ENCODE measurements at places on chromosomes 3 and 15.

GRCh38 chr3:160747422-160747821 lies 8.6 kb upstream of the PPM1L start:
- no peak for DNase-seq

GRCh38 chr3:123105201-123106189 lies 38.7 kb downstream of the PDIA5 start:
- DNase-seq = no peak

DNA sequence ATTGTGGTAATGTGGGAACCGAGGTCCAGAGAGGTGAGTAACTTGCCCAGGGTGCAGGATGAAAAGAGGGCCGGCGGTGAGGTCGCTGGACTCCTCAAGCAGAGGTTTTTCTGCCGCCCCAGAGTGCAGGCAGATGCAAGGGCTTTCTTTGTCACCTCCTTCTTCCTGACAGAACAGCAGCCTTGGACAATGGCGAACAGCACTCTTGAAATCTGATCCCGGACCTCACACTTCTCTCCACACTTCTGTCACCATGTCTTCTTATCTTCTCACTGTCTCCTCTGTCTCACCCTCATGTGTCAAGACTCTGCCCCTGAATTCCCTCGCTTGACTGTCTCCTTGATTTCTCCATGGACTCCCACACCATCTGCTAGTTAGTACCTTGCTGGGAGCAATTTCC lies 15.4 kb upstream of the VPS8 start:
- no peak for DNase-seq

GRCh38 chr15:38054488-38054887 lies 120.0 kb downstream of the TMCO5A start:
- no peak for DNase-seq

GRCh38 chr15:100192097-100193080 lies 149.4 kb downstream of the ADAMTS17 start:
- DNase-seq = no peak

GRCh38 chr3:54033761-54034160 lies 88.6 kb upstream of the CACNA2D3 start:
- no peak for DNase-seq

- no peak for DNase-seq
Observed at GRCh38 chr3:94009608-94010007, 18.8 kb downstream of the STX19 start.

DNA sequence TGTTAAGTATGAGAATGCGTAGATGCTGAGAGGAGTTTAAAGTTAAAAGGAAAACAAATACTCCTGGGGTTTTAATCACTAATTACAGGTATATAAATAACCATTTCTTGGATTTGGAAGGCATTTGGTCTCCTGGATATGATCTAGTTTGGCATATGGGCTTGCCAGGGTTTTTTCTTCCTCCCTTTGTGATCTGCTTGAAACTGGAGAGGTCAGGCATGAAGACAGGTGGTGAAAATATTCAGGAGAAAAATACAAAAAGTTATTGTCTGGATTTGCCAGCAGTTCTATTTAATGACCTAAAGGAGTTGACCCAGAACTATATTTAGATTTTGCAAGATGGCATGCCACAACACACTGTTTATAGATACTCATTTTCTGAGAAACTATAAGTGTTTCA lies 136.3 kb downstream of the DIPK2A start:
- no peak for DNase-seq

- peak; percentile 45 for DNase-seq
Observed at GRCh38 chr3:14962762-14963161, 15.4 kb downstream of the NR2C2 start.

GRCh38 chr15:77068633-77069032 lies 2.3 kb downstream of the TSPAN3 start:
- DNase-seq = no peak

DNA sequence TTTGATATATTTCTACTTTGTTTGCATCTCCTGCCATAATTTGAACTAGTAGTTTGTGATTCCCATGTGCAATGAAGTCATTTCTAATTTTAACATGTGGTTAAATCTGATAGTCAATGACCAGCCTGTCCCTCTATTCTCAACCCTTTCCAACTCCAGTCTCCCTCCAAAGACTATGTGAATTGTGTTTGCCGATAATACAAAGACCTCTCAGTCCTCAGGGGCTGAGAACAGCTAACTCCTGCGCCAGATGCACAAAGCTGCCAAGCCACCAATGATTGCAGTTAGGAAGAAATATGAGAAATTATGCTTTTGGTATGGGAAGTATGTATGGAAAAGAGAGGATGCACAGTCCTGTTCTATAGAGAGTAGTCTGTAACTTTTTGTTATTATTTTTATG lies 54.0 kb downstream of the KCNH8 start:
- DNase-seq = no peak

- DNase-seq = peak; percentile 52
Observed at GRCh38 chr3:171809611-171809860, 747 bp downstream of the PLD1 start.

DNA sequence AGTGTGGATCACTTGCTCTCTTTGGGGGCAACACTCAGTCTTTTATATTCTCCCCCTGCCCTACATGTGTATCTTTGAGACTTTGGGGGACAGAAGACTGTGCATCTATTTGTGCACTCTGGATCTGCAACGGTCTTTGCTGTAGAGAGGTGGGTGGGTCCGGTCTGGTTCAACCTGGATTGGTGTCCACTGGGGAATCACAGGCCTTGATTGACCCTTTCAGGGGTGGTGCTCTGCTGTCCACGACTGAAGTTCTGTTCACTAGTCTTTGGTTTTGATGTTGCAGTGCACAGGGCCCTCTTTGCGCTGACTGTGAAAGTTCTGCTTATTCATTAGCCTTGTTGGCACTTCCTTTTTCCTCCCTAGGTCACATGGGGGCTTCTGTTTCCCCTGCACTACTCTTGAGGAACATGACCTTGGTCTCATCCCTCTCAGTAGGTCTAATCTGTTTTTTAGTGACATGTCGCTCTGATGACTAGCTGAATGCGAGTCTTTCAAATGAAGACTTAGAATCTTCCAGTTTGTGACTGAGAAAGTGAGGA lies 284.2 kb downstream of the SV2B start:
- no peak for DNase-seq

DNA sequence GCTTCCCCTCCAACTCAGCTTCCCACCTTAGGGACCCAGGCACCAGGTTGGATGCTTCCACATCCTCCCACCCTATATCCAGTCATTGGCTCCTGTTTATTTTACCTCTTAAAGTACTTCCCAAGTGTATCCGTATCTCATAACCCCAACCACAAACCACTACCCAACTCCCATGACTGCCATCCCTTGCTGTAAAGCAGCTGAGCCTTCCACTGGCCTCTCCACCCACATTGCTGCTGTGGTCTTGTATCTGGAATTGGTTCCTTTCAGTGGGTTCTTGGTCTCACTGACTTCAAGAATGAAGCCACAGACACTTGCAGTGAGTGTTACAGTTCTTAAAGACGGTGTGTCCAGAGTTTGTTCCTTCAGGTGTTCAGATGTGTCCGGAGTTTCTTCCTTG lies 79.8 kb upstream of the HRH1 start:
- DNase-seq = no peak

DNA sequence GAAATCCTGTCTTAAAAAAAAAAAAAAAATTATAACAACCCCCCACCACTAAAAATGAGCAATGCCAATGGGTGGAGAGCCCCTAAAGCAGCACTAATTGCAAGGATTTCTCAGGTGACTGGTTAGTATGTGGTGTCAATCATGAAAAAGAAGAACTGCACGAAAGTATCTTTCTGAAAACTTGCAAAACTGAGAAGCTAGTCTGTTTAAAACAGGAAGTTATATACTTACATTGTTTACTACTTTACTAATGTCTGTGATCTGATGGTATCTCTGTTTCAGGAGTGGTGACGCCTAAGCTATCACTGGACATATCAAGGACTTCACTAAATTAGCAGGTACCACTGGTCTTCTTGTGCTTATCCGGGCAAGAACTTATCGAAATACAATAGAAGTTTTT lies at the start of gene CCR3:
Gene CCR3 (plus strand): TSS at position 341 of the 400 bp plus-strand sequence. CDS start 22,699 bp downstream, outside the sequence.
- DNase-seq = no peak

DNA sequence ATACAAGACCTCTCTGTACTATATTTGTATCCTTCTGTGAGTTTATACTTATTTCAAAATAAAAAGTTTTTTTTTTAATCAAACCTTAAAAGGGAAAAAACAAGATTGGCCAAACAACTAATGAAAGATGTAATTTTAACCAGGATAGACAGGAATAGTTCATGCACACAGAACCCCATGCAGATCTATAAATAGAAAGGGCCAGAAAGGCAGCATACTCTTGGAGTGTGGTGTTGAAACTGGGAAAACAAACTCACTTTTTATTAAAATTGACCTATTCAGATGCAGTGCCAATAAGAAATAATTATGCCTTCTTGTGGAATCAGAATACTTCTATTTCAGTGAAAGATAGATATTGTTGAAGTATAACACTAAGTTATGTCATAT lies 204.6 kb downstream of the PLCL2 start:
- DNase-seq = no peak

DNA sequence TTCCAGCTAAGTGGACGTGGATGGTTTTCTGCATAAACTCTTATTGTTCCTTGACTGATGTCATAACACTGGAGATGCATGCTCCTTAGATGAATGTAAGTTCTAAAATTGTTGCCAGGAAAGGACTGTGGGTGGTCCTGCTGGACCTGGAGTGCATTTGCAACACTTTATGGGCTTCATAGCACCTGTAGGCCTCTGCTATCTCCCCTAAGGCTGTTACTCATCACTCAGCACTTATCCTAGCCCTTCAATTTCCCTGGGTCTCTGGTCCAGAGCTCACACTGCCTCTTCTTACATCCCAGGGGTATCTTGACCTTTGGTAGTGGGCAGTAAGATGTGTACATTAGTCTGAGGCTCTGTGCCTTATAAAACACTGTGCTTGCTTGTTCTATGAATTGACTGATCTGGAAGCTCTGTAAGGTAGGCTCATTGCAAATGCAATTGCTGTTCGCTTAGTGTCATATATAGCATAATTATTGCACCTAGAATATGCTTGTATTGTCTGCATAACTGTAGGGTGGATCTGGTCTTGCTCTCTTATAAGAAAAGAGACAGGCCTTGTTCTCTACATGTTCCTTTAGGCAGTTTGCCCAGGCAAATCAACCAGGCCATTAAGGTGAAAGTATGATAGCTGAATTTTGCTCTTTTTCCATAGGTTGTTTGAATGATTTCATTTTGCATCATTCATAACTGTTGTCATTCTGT lies 35.8 kb downstream of the SLCO3A1 start:
- no peak for DNase-seq

DNA sequence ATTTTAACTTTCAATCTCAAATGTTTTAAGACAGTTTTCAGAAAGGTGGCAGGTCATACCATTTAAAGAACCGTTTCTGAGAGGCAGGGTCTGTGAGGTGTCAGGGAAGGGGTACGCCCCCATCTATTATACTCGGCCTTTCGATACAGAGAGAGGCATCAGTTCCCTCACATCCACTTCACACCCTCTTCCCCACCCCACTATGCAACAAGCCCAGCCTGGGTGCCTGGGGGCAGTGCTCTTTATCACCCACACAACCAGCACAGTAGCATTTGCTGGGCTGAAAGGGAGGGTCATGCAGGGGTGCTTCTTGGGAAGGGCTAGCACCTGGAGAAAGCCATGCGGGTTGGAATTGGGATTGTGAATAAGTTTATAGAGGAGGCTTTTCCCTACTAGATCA lies 56.0 kb upstream of the KCNMB2 start:
- no peak for DNase-seq

GRCh38 chr3:125681146-125681545 lies 85.8 kb upstream of the OSBPL11 start:
- DNase-seq = no peak

DNA sequence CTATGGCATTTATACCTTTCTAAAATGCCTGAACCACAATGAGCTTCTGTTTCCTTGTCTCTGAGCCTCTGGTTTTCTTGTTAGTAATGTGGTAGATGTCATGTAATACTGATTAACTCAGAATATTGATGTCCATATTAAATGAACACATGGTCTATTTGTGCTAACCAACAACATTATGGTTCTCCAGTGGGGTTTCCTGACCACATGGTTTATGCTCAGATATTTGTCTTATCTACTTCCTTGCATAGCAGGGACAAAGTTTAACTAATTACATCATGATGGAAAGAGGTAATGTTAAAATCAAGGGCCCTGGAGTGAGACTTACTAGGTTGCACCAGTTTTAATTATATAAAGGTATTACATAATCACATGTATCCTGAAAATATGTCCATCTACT lies 62.6 kb upstream of the SCN10A start:
- no peak for DNase-seq

- DNase-seq = peak; percentile 71
Observed at GRCh38 chr3:74845081-74845480, 230.6 kb upstream of the CNTN3 start.

DNA sequence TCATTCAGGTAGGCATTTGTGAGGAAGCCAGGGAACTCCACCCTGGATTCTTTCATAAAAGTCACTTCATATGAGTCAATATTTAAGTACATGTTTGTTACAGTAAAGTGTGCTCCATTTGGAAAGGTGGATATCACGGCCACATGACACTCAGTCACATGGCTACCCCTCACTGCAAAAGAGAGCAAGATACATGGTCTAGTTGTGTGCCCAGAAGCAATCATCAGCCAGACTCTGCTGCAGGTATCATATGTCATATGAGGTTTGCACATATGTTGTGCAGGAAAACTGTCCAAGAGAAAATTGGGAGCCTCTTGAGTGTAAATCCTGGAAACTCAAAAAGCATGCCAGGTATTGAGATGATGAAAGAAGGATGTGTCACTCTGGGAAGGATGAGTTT lies 55.0 kb upstream of the NMNAT3 start:
- DNase-seq = no peak

- DNase-seq = no peak
Observed at GRCh38 chr15:66356077-66356358, 467 bp downstream of the TIPIN start.

DNA sequence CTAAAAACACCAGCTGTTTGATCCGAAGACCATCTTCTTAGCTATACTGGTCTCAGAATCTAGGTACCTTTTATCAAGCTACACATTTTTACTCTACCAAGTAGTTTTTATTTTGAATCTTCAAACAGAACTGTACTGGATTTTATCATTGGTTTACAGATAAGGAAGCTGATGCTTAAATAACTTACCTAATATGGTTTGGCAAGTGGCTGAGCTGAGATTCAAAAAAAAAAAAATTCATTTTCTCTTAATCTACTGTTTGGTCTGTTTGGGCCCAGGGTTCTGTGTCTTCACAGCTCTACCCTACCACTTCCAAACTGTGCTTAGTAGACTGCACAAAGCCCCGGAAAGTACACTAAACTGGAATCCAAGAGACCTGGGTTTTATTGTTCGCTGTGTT lies 35.7 kb downstream of the ZNF860 start:
- no peak for DNase-seq

GRCh38 chr3:4326868-4327267 lies 23.7 kb downstream of the SETMAR start:
- no peak for DNase-seq

GRCh38 chr3:177513815-177514610 lies 316.7 kb upstream of the TBL1XR1 start:
- no peak for DNase-seq

Measured in fibroblast of skin of back (primary cell).